ENCODE measurements at places on chromosomes 4 and X.

GRCh38 chr4:8305851-8306471 lies 36.4 kb downstream of the HTRA3 start:
- DNase-seq, result no peak

DNA sequence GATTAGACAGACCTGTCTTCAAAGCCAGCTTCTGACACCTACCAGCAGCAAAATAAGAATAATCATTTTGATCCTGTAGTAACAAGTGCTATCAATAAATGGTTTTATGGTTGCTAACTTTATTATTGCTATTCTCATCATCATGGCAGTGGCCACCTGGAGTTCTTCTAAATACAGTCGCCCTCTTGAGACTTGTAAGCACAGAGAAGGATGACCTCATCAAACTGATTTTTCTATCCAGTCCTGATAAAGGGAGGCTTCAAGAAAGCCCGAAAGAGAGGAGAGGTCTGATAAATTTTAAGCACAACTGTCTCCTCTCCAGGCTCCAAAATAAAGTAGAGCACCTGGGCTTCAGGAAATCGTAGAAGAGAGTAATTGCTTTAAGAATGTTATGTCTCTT lies 286.4 kb downstream of the USP46 start:
- DNase-seq, result no peak

DNA sequence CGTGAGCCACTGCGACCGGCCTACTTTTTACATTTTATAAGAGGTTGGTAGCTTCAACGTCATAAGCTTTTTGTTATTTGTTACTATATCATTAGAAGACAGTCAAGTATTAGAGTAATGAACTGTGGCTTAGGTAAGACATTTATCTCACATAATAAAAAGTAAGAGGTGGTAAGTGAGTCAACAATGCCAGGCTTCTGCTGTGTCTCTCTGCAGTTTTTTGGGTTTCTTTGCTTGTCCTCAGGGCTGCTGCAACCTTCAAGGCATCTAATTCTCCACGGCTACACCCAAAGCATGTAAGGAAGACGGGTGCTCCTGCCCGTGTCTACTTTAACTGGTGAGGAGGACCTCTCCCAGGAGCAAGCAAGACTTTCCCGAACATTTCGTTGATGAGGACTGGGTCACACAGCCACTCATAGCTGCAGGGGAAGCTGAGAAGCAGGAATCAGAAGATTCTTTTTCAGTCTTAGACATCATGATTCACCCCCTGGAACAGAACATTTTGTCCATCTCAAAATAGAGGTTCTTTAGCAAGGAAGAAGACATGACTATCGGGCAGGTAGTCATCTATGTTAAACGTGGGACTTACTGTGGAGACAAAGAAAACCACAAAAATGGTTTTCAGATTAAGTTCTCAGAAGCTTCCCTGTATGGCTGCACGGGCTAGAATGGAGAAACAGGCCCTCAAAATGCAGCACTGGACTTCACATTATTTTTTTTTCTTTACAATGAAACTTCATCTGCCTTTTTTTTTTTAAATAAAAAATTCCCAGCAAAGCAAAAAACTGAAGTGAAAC lies 13.0 kb upstream of the RHOH start:
- DNase-seq, result no peak

GRCh38 chr4:142352712-142353111 lies 493.4 kb downstream of the INPP4B start:
- no peak for DNase-seq

DNA sequence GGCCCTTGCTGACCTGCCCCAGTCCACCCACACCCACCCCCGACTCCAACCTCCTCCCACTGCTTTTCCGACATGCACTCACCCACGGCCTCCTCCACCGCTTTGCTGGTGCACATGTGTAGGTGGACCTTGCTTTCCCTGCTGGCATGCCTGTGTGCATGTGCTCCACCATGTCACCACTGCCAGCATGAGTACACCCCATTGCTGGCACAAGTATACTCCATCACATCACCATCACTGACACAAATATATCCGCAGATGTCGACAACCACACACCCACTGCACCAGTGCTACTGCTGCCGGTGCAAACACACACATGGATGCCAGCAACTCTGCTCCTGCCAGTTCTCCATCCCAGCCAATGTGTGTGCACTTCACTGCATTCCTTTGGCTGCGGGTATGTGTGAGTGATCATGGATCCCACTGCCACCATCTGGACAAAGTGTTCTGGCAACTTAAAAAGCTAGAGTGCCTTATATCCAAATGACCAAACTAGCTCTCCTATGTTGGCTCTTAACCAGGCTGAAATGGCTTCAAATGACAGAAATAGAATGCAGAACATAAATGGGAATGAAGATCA lies 1072.3 kb downstream of the RAPGEF2 start:
- no peak for DNase-seq

DNA sequence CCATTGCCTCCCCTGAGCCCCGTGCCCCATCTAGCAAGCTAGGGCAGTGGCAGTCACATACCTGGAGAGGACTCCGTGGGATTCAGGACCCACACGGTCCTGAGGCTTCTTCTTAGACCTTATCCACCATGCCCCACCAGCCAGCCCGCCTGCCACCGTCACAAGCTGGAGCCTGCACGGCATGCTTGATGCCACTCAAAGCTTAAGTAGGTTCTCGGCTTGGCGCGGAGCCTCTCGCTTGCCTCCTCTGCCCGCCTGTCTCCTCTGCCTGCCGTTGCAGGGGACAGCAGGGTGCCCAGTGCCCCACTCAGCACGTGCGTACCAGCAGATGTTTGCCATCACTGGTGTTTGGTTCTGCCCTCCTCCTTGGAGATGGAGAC lies 14.1 kb downstream of the PSAPL1 start:
- DNase-seq, result no peak

DNA sequence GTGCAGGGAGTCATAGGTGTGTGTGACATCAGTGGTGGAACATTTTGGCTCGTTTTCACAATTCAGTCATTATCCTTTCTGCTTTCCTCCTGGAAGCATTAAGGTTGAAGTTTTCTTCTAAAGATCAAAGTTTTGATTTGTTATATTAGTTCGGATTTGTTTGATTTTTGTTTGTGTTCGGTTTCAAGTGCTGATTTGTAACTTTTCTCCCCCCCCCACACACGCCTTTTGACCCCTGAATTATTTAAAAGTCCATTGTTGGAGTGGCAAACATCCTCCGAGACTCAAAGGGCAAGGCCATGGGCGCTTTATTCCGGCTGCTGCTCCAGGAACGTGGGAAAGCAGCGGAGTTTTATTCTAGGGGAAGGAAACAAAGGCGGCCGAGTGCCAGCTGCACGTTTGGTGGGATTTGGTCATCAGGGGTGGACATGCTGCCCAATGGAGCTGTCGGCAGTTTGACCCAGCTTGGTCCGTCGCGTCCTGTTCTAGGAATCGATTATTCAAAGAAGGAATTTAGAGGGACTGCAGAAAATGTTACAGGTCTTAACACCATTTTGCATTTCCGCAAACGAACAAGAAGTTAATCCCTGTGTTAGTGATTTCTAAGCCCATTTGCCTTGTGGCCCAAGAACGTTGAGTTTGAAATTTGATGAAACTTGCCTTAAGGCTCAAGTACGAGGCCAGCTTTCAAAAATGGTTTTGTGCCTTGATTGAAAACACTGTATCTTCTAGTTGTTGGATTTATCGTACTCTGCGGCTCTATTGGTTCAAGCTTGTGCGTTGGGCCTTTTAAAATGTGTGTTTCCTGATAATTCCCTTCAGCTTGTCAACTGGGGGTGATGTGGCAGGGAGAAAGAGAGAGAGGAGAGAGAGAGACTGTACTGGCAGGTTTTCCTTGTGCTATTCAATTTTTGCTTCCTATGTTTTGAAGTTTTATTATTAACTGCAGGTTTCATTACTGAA lies 565 bp upstream of the ZNF41 start:
- peak; percentile 5 for DNase-seq

DNA sequence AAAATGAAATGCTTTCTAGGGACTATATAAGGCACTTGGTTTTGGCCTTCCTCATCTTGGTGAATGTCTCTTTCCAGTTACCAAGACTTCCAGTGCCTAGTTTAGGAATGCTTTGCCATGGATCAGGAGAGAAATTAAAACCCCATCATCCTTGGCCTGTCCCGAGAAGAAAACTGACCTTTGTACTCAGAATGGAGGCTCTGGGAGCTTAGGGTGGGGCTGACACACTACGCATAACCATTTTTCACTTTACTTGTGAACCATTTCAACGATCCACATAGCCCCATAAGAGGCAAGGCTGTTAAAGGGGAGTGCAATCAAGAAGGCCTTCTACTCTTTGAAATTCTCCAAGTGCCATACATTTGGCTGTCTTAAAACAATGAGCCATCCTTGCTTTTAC lies 26.7 kb upstream of the ZCCHC13 start:
- no peak for DNase-seq

- no peak for DNase-seq
These were observed 38.1 kb upstream of the EDA2R start for GRCh38 chrX:66676990-66677389.

DNA sequence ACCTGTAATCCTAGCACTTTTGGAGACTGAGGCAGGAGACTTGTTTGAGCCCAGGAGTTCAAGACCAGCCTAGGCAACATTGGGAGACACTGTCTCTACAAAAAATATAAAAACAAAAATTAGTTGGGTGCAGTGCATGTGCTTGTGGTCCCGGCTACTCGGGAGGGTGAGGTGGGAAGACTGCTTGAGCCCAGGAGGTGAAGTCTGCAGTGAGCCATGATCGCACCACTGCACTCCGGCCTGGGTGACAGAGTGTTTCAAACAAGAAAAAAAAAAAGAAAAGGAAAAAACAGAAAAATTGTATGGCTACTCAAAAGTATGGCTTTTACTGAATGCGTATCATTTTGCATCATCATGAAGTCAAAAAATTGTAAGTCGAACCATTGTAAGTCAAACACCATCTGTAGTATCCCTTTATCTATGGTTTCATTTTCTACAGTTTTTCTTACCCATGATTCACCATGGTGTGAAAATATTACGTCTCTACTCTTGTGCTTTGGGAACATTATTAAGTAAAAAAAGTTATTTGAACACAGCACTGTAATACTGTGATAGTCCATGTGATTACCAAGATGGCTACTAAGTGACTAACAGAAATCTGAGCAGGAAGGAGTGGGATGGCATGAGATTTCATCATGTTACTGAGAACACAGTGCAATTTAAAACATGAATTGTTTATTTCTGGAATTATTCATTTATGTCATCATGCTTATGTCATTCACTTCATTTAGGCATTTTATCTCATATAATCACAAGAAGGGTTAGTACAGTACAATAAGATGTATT lies 26.5 kb upstream of the MANBA start:
- no peak for DNase-seq

DNA sequence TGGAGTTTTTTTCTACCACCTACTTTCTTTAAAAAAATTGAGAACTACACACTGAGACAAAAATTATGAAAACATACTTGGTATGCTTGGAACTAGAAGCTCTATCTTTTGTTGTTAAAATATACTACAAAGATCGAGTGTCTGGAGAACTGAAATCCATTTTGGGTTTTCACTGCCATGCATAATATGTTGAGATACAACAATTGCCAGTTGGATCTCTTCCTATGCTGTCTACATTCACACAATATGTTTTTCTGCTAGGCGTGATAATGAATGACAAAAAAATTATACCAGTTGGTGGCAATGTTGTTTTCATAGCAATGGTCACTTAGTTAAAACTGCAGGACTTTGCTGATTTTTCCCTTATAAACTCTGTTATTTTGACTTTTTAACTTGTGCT lies 605.4 kb upstream of the LCORL start:
- peak; percentile 4 for DNase-seq

All from hippocampal formation (tissue), 2 donors.